NCI-H446 (cell line): ENCODE measurements at places on chromosomes 1 and 21.

GRCh38 chr21:25871566-25871965 is 136.8 kb downstream of the GABPA start:
- no peak for DNase-seq

DNA sequence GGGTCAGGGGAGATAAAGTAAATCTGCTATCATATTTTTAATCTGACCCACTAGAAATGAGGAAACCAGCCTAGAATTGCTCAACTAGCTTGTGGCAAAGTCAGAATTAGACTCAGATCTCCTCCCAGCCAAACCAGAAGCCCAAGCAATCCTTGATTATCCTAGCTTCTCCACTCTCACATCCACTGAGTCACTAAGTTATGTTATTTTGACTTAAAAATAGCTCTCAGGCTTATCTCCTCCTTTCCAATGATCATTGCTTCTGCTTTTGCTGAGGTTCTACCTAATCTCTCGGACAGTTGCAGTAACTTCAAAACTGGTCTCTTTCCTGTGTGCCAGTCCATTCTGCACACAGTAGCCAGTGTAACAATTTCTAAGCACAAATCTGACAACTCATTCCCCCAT is 22.9 kb downstream of the OVAAL start:
- no peak for DNase-seq

GRCh38 chr1:50985094-50985493 is 15.0 kb downstream of the CDKN2C start:
- no peak for DNase-seq

DNA sequence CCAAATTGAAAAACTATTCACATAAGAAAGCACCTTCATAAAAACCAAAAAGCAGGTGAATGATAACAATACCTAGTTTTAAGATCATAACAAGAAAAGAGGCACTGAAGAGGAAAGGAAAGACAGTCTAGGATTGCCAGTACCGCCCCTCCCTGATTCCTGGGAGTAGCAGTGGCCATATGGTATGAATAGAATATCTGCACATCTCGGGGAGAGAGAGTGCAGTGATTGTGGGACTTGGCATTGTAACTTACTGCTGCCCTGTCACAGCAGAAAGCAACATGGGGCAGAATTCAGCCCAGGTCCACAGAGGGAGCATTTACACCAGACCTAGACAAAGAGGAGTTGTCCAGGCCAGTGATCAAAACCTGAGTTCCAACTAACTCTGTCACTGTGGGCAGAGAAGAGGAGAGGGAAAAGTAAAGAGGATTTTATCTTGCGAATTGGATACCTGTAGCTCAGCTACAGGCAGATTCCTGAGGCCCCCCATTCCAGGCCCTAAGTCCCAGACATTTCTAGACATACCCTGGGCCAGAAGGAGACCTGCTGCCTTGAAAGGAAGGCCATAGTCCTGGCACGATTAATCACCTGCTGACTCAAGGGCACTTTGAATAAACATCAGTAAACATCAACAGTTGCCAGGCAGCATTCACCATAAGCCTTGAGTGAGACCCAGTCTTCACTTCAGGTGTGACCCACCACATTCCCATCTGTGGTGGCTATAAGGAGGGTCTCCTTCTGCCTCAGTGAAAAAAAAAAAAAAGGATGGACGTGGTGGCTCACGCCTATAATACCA is 397.5 kb downstream of the TGFB2 start:
- no peak for DNase-seq

DNA sequence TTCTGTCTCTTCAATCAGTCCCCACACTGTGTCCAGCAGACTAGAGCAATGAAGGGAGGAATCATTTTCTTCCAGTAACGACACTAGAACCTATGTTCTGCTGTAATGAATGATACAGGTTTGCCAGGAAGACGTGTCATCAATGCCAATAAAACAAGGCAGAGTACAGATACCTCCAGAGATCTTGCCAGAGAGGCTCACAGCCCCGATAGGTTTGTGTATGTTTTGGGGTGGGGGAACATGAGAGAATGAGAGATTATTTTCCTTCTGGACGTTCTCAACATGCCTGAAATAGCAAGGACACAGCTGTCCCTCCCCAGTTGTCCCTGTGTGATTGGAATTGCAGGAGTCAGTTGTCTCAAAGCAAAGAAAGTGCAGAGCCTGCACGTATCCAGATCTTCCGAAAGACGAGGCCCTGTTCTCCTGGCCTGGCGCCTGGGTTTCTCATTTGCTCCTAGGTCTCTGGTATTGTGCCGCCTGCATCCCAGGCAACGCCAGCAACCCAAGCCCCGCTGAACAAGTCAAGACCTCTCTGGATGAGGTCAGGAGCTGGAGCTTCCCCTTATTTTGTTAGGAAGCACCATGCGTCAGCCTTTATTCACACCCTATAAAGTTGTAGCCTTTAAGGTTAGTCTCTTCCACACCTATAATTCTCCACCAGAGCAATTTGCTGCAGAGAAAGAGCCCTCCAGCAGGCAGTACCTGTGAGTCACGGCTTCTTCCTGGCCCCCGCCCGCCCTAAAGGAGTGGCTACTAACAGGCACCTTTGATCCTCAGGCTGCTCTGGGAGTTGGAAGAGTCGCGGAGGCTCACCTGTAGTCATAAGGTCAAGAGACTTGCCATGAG is 130.5 kb downstream of the TOMM20 start:
- peak; percentile 71 for DNase-seq

DNA sequence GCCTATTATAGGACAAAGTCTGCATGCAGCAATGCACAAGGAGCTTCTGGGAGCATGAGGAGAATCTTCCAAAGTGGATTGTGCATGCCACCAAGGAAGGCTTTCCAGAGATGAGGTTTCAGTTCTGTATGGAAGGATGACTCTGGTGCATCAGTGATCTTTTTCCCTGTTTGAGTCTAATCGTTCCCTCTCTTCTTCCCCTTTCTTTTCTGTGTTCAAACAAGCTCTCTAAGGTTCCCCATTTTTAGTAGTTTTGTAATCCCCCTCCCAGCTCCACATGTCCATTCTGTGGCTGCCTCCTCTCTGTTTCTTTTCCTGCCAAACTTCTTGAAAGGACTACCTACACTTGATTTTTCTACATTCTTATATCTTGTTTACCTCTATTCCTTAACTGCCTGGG is 43.3 kb upstream of the USP25 start:
- no peak for DNase-seq

- no peak for DNase-seq
These were observed 23.1 kb upstream of the SLC22A15 start for GRCh38 chr1:115953180-115953579.

- no peak for DNase-seq
These were observed 393.4 kb upstream of the KAZN start for GRCh38 chr1:14205066-14205465.

DNA sequence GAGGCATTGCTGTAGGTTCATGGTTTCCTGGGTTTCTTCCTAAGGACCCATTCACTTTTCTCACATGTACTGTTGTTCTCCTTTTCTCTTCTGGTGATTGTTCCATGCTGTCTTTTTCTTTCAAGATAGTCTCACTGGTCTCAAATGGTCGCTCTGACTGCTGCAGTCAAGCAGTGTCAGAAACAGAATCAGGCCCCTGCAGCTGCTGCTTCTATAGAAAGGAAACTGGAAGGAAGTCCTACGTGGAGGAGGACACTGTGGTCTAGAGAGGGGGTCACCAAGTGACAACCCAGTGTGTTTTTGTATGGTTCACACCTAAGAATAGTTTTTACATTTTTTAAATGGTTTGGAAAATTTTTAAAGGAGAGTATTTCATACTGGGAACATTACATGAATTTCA is 2.4 kb downstream of the NECAP2 start:
- DNase-seq = no peak
